ENCODE measurements at places on chromosomes 13 and 19. TPM values are rescaled to one million over a fixed set of nuclear protein-coding genes. Genes with fewer than 3 reads are reported as not detected.
A peak's percentile ranks its signal among the peaks of the same experiment; 100 is the strongest.

DNA sequence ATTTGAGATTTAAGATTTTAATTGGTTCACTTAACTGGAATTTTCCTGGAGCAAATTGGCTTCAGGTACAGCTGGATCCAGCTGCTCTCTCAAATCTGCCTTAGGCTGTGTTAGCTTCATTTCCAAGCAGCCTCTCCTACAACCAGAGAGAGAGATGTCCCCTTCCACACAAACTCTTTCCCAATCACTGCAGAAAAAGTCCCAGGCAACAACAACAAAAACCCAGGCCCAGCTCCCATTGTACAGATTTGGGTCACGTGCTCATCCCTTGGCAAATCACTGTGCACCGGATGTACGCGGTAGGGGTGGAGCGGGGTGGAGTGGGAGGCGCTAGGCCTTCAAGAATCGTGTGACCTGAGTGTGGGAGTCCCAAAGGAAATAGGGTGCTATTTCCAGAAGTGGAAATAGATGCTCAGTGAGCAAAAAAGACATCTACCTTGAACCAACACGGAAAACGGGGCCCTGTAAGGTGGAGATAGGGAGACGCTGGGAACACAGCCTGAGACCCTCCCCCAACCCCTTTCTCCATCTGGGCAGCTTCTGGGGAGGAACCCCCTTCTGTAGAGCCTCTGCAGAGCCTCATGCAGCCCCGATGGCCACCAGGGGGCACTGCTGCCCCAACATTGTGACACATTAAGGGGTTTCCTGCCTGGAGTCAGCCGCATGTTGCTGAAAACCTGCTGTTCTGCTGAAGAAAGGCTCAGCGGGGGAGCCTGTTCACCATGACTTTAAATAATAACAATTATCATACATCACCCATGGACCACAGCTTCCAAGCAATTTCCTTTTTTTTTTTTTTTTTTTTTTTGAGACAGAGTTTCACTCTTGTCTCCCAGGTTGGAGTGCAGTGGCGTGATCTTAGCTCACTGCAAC, 25.4 kb downstream of the HPN start:
- no peak overlapping the region for H3K27ac ChIP-seq
- DNase-seq, result peak; percentile 92
- no peak overlapping the region for H3K4me3 ChIP-seq
- H3K4me1 ChIP-seq, result peaks cover 13% of the 10 kb centered on the region
- H3K36me3 ChIP-seq, result no peaks in the 10 kb centered on the region

- no peaks in the 10 kb centered on the region for H3K27me3 ChIP-seq
- peaks cover 32% of the 10 kb centered on the region for H3K36me3 ChIP-seq
- DNase-seq, result peak; percentile 94
- peak within 1 kb of the TSS; percentile 94 for H3K4me3 ChIP-seq
Observed at GRCh38 chr19:17751103-17751911, at the start of gene FCHO1. FCHO1 (plus strand) TSS chr19:17751477; CDS start chr19:17755165, 3,688 bp downstream.

DNA sequence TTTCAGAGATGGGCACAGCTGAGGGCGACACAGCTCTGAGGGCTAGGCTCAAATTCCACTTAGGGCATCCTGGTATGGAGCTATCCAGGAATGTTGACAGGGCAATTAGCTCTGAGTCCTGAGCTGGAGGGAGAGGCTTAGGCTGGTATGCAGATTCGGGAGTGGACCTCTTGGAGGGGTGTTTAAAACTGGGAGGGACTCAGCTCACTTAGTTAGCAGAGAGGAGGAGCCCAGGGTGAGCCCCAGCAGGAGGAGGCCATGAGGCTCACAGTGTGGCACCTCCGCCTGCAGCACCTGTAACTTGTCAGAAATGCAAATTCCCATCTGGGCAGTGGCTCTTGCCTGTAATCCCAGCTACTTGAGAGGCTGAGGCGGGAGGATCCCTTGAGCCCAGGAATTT, 10.2 kb upstream of the NOP53 start:
- no peak overlapping the region for H3K4me3 ChIP-seq
- no peaks in the 10 kb centered on the region for H3K36me3 ChIP-seq
- H3K4me1 ChIP-seq, result peaks cover 2% of the 10 kb centered on the region
- H3K27ac ChIP-seq, result no peak overlapping the region

DNA sequence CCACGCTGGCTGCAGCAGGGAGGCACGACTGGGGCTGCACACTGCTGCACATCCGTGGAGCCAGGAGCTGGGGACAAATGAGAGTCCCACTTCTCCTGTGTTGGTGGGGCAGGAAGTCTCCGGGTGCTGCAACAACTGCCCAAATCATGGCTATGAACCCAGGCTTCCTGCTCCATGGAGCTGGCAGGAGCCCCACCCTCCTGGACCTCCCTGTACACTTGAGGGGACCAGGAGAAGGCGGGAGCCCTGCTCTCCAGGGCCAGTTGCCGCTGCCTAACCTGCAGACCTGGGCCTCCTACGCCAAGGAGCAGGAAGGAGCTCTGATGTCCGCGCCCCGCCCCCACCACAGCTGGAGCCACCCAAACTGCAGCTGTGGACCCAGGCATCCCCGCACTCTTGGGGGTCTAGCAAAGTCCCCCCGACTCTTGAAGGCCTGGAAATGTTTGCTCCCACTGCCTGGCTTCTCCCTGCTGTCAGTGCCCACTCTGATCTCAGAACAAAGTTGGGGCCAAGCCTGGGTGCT, 752.1 kb upstream of the PCDH20 start:
- no peaks in the 10 kb centered on the region for H3K27me3 ChIP-seq
- no peak overlapping the region for H3K27ac ChIP-seq
- no peak for DNase-seq
- H3K4me1 ChIP-seq, result no peaks in the 10 kb centered on the region

Gene TMEM272
- total RNA-seq, result 0.29 TPM

Gene LAIR1
- 97.6 TPM for total RNA-seq
